ENCODE measurements at places on chromosomes 1 and 21.
A peak's percentile ranks its signal among the peaks of the same experiment; 100 is the strongest.

- DNase-seq, result no peak
These were observed 208.8 kb downstream of the GPR52 start for GRCh38 chr1:174656409-174657059.

- no peak for DNase-seq
These were observed 4.1 kb upstream of the ARHGEF16 start for GRCh38 chr1:3450202-3450863.

DNA sequence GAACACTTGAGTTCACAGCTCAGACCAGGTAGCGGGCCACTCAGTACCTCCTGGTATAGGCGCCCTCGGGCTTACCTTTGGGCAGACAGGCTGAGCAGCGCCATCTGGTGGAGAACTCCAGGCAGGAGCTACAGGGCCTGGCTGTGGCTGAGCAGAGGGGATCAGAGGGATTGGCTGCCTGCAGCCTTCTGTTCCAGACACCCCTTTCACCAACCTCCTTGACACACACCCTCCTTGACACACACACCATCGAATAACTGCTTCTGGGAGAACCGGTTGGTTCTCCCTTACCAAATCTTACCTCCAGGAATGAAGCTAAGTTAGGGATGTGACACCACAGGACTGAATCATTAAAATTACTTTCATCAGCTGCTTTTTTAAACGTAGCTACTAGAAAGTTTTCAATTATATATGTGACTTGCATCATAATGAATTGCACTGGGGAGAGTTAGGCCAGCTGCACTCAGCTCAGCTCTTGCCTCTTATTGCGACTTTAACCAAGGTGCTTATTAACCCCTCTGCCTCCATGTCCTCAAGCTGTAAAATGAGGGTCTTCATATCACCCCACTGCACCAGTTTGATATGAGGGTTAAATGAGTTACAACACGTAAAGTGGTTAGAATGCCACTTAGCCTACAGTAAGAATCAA lies 6.6 kb downstream of the LIN28A start:
- peak; percentile 80 for DNase-seq

GRCh38 chr1:47331875-47332274 lies 1.7 kb upstream of the CMPK1 start:
- no peak for DNase-seq

DNA sequence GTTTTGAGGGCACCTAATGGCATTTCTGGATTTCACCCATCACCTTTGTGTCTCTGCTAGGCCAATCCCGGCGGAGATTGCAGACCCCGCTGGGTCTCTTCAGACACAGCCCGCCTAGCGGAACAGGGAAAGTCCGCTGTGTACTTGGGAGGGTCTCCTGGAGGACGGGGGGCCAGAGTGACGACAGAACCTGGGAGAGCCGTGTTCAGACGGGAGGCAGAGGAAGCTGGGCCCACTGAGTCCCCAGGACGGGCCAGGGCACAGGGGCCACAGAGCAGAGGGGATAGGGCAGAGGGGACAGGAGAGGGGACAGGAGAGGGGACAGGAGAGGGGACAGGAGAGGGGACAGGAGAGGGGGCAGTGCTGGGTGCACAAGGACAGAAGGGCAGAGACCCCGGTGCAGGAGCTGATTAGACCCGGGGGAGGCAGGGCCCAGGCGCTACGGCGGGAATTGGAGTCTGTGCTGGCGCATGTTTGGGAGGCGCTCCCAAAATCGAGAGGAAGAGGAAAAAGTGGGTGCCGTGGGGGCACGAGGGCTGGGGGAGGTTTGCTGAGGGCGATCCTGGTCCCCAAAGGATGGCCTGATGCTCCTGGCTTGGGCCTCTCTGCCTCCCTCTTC lies 12.7 kb downstream of the TRPM2 start:
- DNase-seq, result no peak

Measured in NCI-H2107 (cell line).